Ovary (tissue), 10 donors: ENCODE measurements at places on chromosomes 12 and 14. TPM values are rescaled to one million over a fixed set of nuclear protein-coding genes. Genes with fewer than 3 reads are reported as not detected.
A peak's percentile ranks its signal among the peaks of the same experiment; 100 is the strongest.

Gene KCNJ8
- total RNA-seq: 13.0 TPM

Gene DHRS2
- total RNA-seq: 21.0 TPM

Gene CD4
- total RNA-seq: 10.3 TPM

Gene SIRT4
- 1.4 TPM for total RNA-seq

Gene SLC17A8
- total RNA-seq: 0.34 TPM

Gene OAS2
- total RNA-seq: 2.9 TPM

Gene CELA1
- not detected for total RNA-seq

Gene FZD10
- total RNA-seq: 1.8 TPM

Gene FGD6
- total RNA-seq: 7.0 TPM

Gene STAC3
- 0.66 TPM for total RNA-seq

Gene CCDC60
- total RNA-seq: 9.1 TPM

Gene TAS2R20
- total RNA-seq: 5.0 TPM

Gene C12orf57
- 457 TPM for total RNA-seq

Gene DCAF11
- 45.3 TPM for total RNA-seq

Gene SLC25A21
- total RNA-seq: 1.1 TPM

Gene TIMM9
- total RNA-seq: 41.0 TPM

DNA sequence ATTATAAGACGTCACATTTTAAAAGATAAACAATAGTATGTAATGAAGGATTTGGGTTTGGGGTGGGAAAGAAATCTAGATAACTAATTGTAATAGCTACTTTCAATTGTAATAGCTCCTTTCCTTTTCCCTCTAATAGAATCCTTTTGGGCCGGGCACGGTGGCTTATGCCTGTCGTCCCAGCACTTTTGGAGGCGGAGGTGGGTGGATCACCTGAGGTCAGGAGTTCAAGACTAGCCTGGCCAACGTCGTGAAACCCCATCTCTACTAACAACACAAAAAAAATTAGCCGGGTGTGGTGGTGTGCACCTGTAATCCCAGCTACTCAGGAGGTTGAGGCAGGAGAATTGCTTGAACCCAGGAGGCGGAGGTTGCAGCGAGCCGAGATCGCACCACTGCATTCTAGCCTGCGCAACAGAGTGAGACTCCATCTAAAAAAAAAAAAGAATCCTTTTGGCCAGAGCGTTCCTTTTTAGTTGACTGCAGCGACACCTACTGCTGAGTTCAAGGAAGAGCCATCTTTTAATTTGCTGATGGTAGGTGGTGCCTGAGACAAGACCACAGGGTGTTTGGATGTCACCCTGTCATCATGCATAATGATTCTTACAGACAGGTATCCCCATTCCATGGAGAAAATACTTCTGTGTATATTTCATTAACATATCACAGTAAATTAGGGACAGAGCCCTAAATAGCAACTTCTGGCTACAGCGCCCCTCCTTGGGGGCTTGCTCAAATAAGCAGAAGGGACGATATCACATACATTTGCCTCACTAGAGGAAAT is 79.5 kb downstream of the ARMH4 start:
- DNase-seq: peak; percentile 46

DNA sequence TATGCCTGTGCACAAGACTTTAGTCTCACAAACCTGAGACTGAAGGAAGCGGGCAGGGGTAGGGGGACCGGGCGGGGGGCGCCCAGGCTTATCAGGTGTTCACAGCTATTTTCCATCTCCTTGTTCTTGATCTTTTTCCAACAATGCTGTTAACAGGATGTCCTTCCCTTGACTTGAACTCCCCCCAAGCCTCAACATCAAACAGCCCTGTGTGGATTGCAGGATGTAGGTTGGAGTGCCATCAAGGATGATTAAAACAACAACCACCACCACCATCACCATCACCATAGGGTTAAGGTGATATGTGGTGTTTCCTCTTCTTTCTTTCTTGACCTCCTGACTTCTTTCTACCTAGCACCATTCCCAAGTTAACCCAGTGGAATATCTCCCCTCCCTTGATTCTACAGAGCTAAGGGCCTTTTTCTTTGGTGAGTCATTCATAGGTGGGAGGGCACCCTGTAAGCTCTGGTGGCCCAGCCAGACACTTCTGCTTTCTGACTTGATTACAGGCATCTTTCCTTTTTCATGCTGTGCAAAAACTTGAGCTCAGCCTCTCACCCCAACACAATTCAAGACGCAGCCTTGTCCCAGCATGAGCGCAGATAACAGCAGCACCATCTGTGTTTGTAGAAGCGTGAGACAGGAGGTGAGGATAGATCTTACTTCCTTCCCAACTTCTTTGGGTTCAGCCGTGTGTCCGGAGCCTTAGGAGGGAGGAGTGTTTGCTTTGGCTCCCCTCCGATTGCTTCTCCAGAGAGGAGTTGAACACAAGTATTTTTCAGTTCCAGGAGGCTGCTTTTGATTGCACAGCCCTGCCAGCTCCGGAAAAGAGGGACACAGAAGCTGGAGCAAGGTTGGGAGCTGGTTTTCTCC is 26.8 kb downstream of the FLVCR2 start:
- no peak for DNase-seq

- DNase-seq: no peak
These were observed 29.7 kb downstream of the RAD9B start for GRCh38 chr12:110531741-110532333.

GRCh38 chr12:76238688-76239087 is 109.5 kb downstream of the BBS10 start:
- DNase-seq: no peak

DNA sequence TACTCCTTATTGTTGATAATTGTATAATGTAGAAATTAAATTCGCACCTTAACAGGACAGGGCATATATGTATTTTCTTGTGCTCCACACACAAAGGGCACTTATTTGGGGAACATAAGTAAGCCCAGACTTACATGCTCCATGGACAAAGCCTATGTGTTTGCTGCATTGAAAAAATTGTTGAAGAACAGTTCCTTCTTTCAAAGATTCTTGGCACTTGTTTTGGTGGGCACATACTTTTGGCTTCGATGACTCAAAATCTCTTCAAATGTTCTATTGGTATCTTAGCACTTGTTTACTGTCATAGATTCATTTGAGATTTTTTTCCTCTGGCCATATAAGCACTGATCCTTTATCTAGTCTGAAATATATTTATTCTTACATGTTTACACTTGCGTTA is 1.4 kb upstream of the MAP4K5 start:
- no peak for DNase-seq

DNA sequence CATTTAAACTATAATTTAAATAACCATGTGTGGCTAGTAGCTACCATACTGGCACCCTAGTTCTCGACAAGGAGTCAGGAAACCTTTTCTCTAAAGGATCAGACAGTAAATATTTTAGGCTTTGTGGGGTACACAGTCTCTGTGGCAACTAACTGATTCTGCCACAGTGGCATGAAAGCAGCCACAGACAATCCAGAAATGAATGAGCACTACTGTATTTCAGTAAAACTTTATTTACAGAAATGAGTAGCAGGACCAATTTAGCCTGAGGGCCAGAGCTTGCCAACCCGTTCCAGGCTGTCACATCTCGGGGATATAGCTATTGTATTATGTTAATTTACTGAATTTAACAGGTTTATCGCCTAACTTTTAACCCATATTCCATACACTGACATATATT is 278.7 kb downstream of the ITPR2 start:
- DNase-seq: no peak

GRCh38 chr14:74507840-74508239 is 14.3 kb downstream of the ISCA2 start:
- no peak for DNase-seq

DNA sequence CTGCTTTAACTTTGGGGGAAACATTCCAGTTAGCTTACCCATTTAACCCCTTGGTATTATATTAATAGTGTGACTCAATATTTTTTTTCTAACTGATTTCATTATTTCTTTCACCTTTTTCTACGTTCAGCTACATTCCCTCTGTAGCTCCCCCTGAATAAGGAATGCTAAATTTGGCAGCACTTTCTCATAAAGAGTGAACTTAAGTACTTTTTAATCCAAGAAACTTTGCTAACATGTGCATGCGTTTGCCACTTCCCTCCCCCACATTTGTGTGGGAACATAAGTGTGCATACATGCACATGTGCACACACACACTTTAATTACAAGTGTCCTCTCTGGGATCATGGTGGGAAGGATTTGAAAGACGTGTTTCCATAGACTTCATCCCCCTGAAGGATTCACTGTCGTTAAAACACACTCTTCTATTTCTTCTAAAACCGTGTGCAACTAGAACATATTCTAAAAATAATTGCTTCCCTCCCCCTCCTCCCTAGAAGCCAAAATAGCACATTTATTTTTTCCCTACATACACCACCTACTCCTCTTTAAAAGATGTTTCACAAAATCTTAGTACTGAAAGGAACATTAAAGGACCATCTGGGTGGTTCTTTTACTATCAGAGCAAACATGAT is 142.6 kb downstream of the PPM1H start:
- no peak for DNase-seq

- no peak for DNase-seq
These were observed 422.9 kb downstream of the SNAPC1 start for GRCh38 chr14:62185078-62185477.

GRCh38 chr14:81480741-81481140 is 52.9 kb downstream of the SEL1L start:
- DNase-seq: no peak

DNA sequence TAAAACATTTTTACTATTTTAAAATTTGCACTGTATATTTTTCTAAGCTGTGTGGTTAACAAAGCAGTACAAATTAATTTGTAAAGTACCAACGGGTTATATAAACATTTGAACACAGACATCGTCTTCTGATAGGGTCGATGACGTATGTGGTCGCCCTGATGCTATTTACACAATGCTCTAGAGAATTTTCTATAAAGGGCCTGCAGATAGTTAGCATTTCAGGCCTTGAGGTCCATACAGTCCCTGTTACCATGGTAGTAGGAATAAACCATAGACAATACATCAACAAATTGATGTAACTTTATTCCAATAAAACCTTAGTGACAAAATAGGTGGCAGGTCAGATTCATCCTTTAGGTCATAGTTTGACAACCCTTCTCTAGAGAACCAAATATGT is 25.7 kb upstream of the PDZRN4 start:
- DNase-seq: no peak

DNA sequence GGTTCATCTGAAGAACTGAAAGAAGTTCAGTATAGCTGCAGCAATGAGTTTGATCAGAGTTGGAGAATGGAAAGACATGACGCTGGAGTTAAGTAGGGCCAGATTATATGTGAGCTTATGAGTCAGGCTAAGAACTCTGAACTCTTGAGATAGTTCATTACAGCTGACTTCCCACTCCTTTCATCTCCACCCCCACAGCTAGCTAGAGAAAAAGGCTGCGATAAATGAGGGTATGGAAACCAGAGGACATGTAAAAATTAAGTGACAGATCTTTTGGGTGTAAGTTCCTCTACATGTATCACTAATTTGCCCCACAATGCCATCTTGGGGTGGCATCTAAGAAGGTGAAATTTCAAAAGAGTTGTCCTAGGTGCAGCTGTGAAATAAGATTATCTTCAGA is 28.6 kb downstream of the PYM1 start:
- no peak for DNase-seq

- no peak for DNase-seq
These were observed 150.9 kb upstream of the PLEKHG7 start for GRCh38 chr12:92551853-92552397.

- no peak for DNase-seq
These were observed 81.4 kb downstream of the PIWIL1 start for GRCh38 chr12:130419116-130419515.

- no peak for DNase-seq
These were observed 270.6 kb downstream of the TTC8 start for GRCh38 chr14:89095036-89095435.

DNA sequence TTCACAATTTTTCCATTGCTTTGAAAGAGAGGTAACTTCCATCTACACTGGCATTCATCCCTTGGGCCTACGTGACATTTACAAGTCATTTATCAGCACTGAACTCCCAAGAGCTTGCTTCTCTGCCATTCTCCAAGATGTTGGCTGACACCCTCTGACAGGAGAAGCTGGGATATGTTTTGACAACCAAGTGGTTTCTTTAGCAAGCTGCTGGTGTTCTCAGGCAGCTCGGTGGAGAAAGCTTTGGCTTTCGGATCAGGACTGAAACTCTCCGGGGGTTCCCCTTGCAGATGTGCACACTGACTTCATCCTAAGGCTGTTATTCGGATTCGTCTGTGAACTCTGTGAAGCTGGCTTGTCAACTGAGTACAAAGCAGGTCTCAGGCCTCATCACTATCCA is 15.7 kb downstream of the KCNA5 start:
- DNase-seq: no peak

GRCh38 chr12:122836027-122836921 is 1.0 kb downstream of the HIP1R start:
- no peak for DNase-seq

DNA sequence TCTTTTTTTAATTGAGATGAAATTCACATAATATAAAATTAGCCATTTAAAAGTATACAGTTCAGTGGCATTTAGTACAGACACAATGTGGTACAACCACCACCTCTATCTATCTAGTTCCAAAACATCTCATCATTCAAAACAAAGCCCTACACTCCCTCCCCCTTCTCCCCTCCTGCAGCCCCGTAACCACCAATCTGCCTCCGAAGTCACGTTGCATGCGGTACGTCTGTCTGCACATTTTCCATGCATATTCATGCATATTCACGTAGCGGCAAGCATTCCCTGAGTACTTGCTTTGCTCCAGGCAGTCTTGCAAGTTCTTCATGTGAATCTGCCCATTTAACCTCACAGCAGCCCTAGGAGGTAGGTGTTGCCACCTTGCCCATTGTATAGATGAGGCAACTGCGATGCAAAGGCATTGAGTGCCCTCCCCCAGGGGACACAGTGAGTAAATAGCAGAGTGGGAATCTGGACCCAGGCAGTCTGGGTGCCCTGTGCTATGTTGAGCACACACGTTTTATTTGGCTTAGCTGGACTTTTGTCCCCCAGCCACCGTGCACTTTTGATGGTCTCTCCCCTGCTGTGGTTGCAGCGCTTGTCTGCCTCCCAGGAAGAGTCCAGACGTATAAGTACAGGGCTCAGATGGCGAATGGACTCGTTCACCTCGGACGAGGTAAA is 43.4 kb downstream of the RIN3 start:
- DNase-seq: no peak

GRCh38 chr14:58118097-58118815 is 33.8 kb downstream of the ARMH4 start:
- DNase-seq: no peak

DNA sequence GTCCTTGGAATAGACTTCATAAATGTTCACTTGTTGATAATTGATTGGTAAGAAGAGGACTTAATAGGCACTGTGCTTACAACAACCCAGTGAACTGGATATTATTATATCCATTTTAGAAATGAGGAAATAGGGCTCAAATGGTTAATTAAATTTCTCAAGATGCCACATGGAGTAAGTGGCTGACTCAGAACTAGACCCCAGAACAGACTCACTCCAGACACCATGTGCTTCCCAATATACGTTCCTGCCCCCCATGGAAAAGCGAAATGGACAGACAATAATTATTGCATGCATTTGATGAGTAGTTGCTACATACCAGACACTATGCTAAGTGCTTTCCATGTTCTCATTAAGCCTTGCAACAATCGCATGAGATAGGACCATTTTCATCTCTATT is 895 bp upstream of the ANKS1B start:
- DNase-seq: no peak

DNA sequence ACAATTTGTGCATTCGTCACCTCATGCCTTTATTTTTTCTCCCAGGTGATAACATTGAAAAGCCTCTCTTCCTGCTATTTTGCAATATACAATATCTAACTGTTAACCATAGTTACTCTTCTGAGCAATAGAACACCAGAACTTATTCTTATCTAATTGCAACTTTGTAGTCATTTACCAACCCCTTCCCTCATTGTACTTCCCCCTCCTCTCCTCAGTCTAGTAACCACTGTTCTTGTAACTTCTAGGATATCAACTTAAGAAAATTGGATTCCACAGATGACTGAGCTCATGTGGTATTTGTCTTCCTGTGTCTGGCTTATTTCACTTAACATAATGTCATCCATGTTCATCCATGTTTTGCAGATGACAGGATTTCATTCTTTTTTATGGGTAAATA is 7.6 kb downstream of the MUCL1 start:
- DNase-seq: no peak
